ENCODE measurements at places on chromosomes 3 and 15.

DNA sequence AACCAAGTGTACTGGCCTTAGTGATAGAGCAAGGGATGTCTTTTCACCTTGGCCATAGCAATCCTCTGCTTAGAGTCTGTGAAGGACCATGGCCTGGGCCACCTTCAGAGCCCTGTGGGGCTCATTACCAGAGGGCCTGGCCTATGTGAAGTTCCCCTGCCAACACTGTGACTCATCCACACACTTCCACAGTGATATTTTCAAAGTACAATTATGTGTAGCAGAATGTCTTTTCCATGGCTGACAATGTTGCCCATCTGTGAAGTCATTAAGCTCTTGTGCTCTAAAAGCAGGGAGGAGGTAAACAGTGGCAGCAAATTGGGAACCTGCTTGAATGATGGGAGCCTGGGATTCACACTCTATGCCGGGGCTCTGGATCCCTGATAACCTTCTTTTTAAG, 12.2 kb upstream of the CACNA1D start:
- no peak for DNase-seq

DNA sequence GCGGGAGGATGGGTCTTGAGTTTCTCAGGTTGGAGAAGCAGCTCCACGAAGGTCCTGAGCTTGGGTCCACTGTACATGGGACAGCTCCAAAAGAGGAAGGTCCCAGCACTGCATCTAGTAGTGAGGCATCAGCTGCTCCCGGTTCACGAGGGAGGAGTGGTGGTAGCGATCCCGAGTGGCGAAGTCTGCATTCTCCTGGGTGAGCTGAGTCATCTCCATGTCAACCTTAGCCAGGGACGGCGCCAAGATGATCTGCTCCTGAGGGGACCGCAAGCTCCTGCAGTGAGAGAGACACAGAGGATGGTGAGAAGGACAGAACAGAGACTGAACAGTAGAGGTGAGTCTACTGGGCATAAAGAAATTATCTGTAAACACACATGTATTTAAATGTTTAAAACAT, 28.0 kb upstream of the HEG1 start:
- no peak for DNase-seq

GRCh38 chr3:184368586-184369183, 7.2 kb downstream of the POLR2H start:
- no peak for DNase-seq

GRCh38 chr15:74235962-74236361, at the start of gene CCDC33:
Gene CCDC33 (plus strand): TSS chr15:74236326. CDS start chr15:74236720, 394 bp downstream.
- DNase-seq, result peak; percentile 61

GRCh38 chr3:52406231-52406661, 38.7 kb downstream of the SEMA3G start:
- DNase-seq, result no peak

All from GM12891 (cell line).